ENCODE measurements at places on chromosomes 12 and 14. TPM values are rescaled to one million over a fixed set of nuclear protein-coding genes. Genes with fewer than 3 reads are reported as not detected.

GPR84 gene
- total RNA-seq = not detected

NRXN3 gene
- 0.49 TPM for total RNA-seq

FGF23 gene
- total RNA-seq = 0.04 TPM

PLEKHG7 gene
- 0.18 TPM for total RNA-seq

GDF11 gene
- total RNA-seq = 4.5 TPM

PTHLH gene
- total RNA-seq = 2.5 TPM

MGP gene
- total RNA-seq = 500 TPM

IFI27 gene
- total RNA-seq = 5.6 TPM

- no peak overlapping the region for H3K4me3 ChIP-seq
- H3K36me3 ChIP-seq = no peaks in the 10 kb centered on the region
These were observed 42.9 kb upstream of the EEA1 start for GRCh38 chr12:92971859-92972524.

DNA sequence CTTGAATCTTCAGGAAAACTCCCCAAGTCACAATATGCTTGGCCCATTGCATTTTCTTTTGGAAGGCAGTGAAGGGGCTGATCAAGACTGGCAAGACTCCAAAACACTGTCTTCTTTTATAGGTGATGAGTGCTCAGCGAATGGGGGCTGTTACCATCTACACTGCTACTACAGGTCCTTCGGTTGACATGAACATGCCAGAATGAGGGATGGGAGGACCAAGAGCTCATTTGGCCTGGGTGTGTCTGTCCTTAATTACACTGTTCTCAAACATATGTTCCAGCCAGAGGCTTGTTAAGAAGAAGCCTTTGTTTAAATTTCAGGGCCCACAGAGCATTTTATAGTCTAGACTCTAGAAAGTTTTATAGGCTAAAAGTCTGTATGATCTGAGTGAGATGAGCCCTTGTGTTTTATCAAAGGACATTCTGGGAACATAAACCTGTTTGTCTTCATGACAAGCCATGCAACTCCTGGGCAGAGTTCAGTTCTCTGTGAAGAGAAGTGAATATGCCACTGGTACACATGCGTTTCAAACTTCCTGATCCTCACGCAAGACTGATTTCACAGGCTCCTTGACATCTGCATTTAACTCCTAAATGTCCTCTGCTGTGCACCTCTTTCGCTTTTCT lies 4.7 kb upstream of the FAM234B start:
- peaks cover 4% of the 10 kb centered on the region for H3K4me1 ChIP-seq
- no peak overlapping the region for H3K27ac ChIP-seq
- DNase-seq = no peak

GRCh38 chr14:60684203-60684602 lies 34.9 kb upstream of the SIX1 start:
- H3K4me1 ChIP-seq = no peaks in the 10 kb centered on the region
- H3K27me3 ChIP-seq = no peaks in the 10 kb centered on the region
- DNase-seq = no peak
- no peaks in the 10 kb centered on the region for H3K36me3 ChIP-seq
- no peak overlapping the region for H3K27ac ChIP-seq

- no peak overlapping the region for H3K27ac ChIP-seq
- H3K36me3 ChIP-seq = peaks cover 4% of the 10 kb centered on the region
- peaks cover 13% of the 10 kb centered on the region for H3K4me1 ChIP-seq
- H3K27me3 ChIP-seq = no peaks in the 10 kb centered on the region
These were observed 60.0 kb downstream of the PPP2R5C start for GRCh38 chr14:101821528-101821927.

- no peaks in the 10 kb centered on the region for H3K36me3 ChIP-seq
- DNase-seq = no peak
- no peak overlapping the region for H3K27ac ChIP-seq
These were observed 191.6 kb upstream of the BMP4 start for GRCh38 chr14:54148251-54148650.

DNA sequence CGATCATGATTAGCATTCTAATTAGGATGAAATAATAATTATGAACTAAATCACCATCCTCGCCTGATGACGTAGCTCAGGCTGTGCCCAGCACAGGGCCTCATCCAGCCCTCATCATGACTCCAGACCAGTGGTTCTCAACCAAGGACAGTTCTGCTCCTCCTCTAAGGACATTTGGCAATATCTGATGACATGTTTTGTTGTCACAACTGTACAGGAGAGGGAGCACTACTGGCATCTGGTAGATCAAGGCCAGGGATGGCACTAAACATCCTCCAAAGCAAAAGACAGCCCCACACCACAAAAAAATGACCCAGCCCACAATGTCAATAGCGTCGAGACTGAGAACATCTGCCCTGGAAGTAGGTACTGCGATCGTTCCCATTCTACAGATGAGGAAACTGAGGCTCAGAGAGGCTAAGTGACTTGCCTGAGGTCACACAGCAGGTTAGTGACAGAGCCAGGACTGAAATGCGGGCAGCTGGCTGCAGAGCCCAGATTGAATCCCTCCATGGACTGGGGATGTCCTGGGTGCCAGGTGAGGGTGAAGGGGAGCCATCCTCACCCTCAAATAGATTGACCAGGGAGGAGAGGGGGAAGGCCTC lies 15.5 kb downstream of the TRPV4 start:
- no peaks in the 10 kb centered on the region for H3K27me3 ChIP-seq
- H3K36me3 ChIP-seq = no peaks in the 10 kb centered on the region
- no peaks in the 10 kb centered on the region for H3K4me1 ChIP-seq
- H3K4me3 ChIP-seq = no peak overlapping the region
- no peak overlapping the region for H3K27ac ChIP-seq
- DNase-seq = no peak

DNA sequence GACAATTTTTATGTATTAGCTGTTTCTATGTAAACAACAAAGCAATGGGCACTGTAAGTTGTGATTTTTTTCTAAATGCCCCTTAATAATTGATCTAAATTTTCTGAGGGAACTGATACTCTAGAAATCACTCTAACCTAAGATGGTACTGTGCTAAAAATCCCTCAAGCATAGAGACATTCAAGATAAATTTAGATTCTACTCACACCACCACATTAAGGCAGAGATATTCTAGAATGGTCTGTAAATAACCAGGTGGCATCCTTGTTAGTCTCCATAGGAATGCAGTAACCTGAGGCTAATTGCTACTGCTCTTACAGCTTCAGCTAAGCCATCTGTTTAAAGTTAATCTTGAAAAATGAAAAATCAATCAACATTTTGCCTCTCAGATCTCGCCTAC lies 87.3 kb downstream of the SLC41A2 start:
- no peak overlapping the region for H3K27ac ChIP-seq
- no peaks in the 10 kb centered on the region for H3K27me3 ChIP-seq
- no peak overlapping the region for H3K4me3 ChIP-seq
- H3K36me3 ChIP-seq = no peaks in the 10 kb centered on the region
- H3K4me1 ChIP-seq = no peaks in the 10 kb centered on the region
- DNase-seq = no peak

GRCh38 chr12:93191423-93191822 lies 186.3 kb upstream of the NUDT4 start:
- no peaks in the 10 kb centered on the region for H3K36me3 ChIP-seq
- no peaks in the 10 kb centered on the region for H3K27me3 ChIP-seq
- no peaks in the 10 kb centered on the region for H3K4me1 ChIP-seq
- peak overlapping the region; percentile 74 for H3K27ac ChIP-seq
- peak; percentile 75 for DNase-seq

DNA sequence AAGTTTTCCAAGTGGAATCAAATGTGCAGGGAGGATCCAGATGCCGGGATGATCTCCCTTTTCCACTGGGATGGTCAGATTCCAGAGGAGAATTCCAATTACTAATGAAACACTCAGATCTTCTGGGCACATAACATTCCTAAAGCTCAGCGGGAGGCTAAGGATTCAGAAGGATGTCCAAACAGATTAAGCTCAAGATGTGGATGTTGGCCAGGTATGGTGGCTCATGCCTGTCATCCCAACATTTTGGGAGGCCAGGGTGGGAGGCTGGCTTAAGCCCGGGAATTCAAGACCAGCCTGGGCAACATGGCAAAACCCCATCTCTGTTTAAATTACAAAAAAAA lies 62.0 kb upstream of the PNMA1 start:
- H3K36me3 ChIP-seq = peaks cover 11% of the 10 kb centered on the region
- peaks cover 54% of the 10 kb centered on the region for H3K4me1 ChIP-seq
- H3K27me3 ChIP-seq = no peaks in the 10 kb centered on the region

DNA sequence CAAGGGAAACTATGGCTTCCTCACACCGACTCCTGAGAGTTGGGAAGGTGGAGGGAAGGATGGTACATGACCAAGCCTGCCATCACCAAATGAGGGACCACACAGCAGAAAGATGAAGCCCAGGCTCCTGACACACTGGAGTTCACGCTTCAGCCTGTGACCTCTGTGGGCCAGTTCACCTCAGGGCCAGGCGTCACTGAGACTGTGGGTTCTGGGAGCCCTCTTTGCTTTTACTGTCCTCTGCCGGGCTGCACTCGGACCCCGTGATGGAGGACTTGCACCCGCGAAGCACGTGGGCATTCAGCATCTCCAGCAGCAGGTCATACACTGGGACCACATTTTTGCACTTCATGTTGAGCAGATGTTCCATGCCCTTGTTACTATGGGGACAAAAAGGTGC lies 61.2 kb downstream of the ESR2 start:
- H3K4me3 ChIP-seq = no peak overlapping the region
- no peak for DNase-seq
- no peaks in the 10 kb centered on the region for H3K27me3 ChIP-seq
- no peak overlapping the region for H3K27ac ChIP-seq

DNA sequence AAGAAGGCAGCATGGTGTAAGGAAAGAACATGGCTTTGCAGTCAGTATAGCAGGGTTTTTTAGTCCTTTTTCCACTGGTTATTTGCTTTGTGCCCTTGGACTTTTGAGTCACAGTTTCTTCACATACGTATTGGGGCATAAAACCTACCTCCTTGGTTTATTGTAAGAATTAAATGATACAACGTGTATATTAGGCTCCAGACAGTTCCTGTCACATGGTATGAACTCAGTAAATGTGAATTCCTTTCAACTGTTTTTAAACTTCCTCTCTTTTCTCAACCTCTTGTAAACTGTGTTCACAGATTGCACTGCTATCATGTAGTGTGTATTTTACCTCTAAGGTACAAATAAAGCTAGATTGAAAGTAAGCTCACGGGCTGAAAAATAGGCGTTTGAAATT lies 29.5 kb downstream of the MSRB3 start:
- H3K36me3 ChIP-seq = no peaks in the 10 kb centered on the region
- no peak overlapping the region for H3K4me3 ChIP-seq
- peak; percentile 36 for DNase-seq
- H3K27me3 ChIP-seq = no peaks in the 10 kb centered on the region
- peaks cover 4% of the 10 kb centered on the region for H3K4me1 ChIP-seq

DNA sequence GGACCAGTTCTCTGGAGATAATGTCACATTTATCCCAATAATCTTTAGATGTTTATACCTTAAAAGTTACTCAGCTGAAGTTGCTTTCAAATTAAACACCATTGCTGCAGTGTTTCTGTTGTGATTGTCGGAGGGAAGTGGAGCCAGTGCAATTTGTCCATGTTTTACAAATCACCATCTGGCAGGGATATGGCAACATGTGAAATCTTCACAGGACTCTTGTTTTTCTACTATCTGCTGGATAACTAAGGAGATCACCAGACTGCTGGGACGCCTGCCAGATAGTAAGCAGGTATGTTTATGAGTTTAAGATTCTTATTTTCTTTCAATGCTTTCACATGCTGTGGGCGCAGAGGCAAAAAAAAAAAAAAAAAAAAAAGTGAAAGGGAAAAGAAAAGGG lies 100.3 kb upstream of the SOX5 start:
- peak; percentile 39 for DNase-seq
- H3K27me3 ChIP-seq = no peaks in the 10 kb centered on the region
- H3K36me3 ChIP-seq = no peaks in the 10 kb centered on the region
- no peak overlapping the region for H3K27ac ChIP-seq
- H3K4me1 ChIP-seq = no peaks in the 10 kb centered on the region

- no peak overlapping the region for H3K27ac ChIP-seq
- H3K36me3 ChIP-seq = no peaks in the 10 kb centered on the region
- no peaks in the 10 kb centered on the region for H3K27me3 ChIP-seq
- H3K4me3 ChIP-seq = no peak overlapping the region
- no peaks in the 10 kb centered on the region for H3K4me1 ChIP-seq
These were observed 218.1 kb downstream of the APAF1 start for GRCh38 chr12:98863167-98863566.

DNA sequence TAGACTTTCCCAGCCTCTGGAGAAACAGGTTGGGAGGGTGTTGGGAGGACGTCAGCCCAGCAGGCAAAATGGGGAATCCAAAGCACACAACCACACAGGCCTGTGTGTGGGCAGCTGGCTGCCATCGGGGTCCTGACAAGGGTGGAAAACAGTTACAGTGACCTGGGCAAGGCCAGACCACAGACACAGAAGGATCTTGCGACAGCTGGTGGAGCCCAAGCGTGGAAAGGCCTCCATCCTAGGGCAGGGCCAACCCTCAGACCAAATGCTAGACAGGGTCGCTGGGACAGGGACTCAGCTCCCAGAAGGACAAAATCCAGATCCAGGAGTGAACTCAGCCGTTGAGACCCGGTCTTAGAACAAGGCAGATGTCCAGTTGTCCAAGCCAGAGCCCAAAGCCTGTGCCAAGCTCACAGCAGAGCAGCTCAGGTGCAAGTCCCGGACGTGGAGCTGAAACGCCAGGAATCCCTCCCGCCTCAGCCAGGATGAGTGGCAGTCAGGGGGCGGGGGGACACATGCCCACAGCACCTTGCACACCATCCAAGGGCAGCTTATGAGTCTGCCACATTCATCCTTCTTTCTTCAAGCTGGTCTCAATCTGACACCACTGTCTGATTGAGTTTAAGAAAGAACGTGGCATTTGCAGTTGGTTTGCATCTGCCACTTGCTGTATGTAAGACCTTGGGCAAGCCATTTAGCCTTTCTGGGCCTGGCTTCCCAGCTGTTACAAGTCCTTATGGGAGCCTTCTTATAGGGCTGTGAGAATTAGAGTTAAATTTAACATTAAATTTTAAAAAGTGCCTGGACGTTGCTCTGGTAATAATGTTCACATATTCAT lies 37.6 kb downstream of the DEGS2 start:
- no peak for DNase-seq
- H3K36me3 ChIP-seq = peaks cover 16% of the 10 kb centered on the region
- H3K27ac ChIP-seq = no peak overlapping the region
- H3K4me3 ChIP-seq = no peak overlapping the region
- no peaks in the 10 kb centered on the region for H3K27me3 ChIP-seq
- peaks cover 33% of the 10 kb centered on the region for H3K4me1 ChIP-seq

GRCh38 chr14:104858811-104859426 lies 6.1 kb upstream of the CEP170B start:
- H3K4me3 ChIP-seq = no peak overlapping the region
- no peaks in the 10 kb centered on the region for H3K36me3 ChIP-seq
- H3K27ac ChIP-seq = no peak overlapping the region
- no peaks in the 10 kb centered on the region for H3K4me1 ChIP-seq
- no peak for DNase-seq
